Hypothalamus (tissue), 51 donors: ENCODE measurements at places on chromosomes 1 and 21.

- no peak for DNase-seq
Measured at GRCh38 chr1:54500107-54500431, 48.0 kb upstream of the ACOT11 start.

GRCh38 chr1:17251701-17252376 is 2.9 kb downstream of the PADI3 start:
- DNase-seq, result no peak

DNA sequence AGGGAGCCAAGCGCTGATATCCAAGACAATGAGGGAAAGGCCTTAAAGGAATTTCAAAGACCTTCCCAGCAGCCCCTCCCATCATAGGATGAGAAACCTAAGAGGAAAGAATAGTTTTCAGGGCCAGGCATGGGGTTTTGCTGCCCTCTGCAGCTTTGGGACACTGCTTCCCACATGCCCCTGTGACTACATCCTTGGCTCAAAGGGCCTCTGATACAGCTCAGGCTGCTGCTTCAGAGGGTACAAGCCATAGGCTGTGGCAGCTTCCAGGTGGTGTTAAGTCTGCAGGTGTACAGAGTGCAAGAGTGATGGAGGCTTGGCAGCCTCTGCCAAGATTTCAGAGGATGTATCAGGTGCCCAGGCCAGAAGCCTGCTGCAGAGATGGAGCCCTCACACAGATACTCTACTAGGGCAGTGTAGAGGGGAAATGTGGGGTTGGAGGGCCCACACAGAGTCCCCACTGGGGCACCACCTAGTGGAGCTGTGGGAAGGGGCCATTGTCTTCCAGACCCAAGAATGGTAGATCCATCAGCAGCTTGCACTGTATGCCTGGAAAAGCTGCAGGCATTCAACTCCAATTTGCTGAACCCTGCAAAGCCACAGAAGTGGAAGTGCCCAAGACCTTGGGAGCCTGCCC is 125.8 kb downstream of the SLC45A1 start:
- DNase-seq, result no peak

- no peak for DNase-seq
Measured at GRCh38 chr1:219959540-219960203, 31.3 kb upstream of the SLC30A10 start.

GRCh38 chr1:155691992-155692528 is 3.2 kb downstream of the DAP3 start:
- no peak for DNase-seq

GRCh38 chr1:55555956-55556725 is 341.0 kb upstream of the USP24 start:
- no peak for DNase-seq

- DNase-seq, result no peak
Measured at GRCh38 chr21:42200906-42201614, 17.9 kb upstream of the ABCG1 start.

- DNase-seq, result no peak
Measured at GRCh38 chr1:227748496-227749182, 13.4 kb downstream of the SNAP47 start.

- no peak for DNase-seq
Measured at GRCh38 chr1:9439074-9439761, 100.0 kb upstream of the SLC25A33 start.

DNA sequence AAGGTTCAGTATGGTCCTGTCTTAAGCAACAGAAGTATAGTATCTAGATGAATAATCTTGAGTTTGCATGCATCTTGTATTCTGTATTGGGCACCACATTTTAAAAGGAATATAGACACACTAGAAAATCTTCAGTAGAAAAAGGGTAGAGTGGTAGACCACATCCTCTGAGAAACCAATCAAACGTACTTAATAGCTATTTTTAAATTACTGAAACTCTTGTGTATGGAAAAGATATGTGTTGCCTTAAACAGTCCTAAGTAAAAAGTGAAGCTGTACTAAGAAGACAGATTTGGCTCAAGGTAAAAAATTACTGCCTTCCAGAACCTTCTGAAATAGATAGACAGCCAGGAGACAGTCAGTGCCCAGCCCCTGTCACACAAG is 3.1 kb downstream of the CTXND2 start:
- DNase-seq, result no peak

- no peak for DNase-seq
Measured at GRCh38 chr1:9289711-9290485, 2.8 kb upstream of the SPSB1 start.

- no peak for DNase-seq
Measured at GRCh38 chr1:44347280-44347679, 7.8 kb downstream of the ERI3 start.

DNA sequence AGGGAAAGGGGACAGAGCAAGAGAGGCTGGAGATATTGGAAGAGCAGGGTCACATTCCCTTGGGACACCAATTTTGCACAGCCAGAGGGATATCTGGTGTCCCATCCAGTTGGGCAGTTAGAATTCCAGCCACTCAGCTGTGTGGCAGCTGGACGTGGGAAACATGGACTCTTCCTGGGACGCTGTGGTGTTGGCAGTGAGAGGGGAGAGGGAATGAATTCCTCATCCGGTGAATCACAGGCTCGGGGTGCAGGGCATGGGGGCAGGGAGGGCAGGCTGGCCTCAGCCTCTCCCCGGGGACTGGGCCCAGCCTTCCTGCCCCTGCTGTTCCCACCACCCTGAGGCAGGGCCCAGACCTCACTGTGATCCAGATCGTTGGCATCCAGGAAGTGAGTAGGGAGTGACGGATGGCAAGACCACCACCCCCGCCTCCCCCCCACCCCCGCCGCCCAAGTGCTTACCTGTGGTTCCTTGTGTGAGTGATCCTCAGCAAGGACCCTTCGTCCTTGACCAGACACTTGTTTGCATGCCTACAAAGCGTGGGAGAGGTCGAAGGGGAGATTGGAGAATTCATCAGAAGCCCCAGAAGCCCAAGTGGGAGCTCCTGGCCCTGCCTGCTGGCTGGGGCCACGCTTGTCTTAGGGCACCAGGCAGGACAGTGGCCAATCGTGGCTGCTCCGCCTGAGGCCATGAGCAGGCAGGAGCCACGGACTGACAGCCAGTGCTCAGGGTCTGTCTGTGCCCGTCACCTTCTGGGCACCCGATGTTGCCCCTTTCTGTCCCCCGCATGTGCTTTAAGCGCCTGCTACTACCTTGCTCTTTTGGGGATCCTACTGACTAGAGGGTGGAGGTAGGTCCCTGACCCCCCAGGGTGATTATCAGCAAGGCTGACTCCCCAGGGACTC is 8.7 kb downstream of the WNT3A start:
- no peak for DNase-seq

GRCh38 chr1:5108740-5109139 is 454.3 kb downstream of the AJAP1 start:
- no peak for DNase-seq

DNA sequence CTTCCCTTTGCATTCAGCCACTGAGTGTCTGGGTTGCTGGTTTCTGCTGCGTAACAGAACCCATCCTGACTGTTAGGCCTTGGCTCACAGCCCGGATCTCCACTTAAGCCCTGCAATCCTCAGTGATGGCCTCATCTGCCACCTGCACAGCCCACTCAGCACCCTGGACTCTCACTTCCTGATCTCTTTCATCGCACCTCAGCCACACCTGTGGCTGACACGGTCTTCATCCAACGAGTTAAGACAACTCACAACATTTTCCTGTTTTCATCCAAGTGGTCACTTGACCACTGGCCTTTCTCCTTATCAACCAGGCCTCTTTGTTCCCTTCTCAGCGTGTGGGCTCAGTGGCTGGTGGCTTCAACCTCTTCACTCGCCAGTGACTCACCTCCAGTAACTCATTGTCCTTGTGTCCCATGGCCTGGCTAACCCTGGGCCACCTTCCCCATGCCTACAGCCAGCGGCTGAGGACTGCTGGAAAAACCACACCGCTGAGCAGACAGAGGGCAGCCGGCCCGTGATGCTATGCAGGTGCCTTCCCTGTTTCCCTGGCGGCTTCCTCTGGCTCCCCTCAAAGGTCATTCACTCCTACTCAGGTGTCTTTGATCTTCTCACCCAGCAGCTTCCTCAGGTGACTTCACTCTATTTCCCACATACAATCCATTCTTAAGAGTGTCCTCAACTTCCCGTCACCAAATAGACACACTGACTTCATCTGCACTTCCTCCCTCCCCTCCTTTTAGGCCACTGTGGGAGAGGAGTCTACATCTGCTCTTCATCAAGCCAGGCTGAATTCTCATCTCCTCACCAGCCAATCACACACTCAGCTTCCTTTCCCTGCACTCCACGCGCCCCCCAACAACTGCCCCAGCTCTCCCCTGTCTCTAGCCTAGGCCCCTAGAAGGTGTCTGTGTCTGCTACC is 19.9 kb upstream of the EDN2 start:
- no peak for DNase-seq

DNA sequence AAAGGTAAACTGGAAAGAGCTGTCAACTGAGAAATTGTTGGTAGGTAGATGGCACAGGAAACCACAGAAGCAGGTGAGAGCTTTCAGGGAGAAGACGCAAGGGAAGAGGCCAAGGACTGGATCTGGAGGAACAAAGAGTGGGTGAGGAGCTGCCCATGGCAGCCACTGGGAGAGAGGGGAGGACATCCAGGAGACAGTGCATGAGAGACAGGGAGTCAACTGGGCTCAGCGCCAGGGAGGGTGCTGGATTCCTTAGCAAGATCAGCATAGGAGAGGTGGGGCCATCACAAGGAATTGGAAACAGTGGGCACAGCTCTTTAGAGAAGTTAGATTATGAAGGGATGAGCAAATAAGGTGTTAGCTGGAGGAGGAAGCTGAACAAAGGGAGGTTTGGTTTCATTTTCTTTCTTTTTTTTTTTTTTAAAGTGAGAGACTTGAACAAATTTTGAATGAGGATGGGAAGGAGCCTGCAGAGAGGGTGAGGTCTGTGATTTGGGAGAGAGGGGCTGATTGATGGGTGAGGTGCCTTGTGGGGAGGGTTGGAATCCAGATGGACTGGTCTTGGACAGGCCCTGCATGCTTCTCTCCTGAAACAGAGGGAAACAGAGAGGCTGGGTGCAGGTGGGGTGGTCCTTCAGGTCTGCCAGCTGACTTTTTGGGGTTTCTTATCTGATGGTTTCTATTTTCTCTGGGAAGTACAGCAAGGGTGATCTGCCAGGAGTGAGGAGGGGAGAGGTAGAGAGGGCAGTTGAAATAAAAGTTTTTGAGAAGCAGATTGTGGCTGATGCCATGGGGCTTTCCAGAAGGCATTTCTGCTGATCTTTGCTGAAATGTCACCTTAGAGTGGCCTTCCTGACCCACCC is 5.4 kb downstream of the CYP4B1 start:
- DNase-seq, result no peak

- DNase-seq, result no peak
Measured at GRCh38 chr1:64004451-64005025, 198.9 kb upstream of the UBE2U start.

DNA sequence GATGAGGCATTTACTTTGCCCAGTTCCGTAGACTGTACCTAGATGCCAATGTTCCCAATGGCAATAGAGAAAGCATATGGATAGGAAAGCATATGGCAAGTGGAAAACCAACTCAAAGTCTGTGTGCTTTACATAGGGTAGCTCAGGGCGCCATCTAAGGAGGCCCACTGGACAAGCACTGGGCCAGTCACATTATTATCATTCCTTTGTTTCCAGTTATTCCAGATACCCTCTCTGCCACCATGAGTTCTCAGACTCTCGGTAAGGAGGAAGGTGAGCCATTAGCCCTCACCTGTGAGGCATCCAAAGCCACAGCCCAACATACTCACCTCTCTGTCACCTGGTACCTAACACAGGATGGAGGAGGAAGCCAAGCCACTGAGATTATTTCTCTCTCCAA is 9.8 kb downstream of the CD101 start:
- DNase-seq, result no peak

DNA sequence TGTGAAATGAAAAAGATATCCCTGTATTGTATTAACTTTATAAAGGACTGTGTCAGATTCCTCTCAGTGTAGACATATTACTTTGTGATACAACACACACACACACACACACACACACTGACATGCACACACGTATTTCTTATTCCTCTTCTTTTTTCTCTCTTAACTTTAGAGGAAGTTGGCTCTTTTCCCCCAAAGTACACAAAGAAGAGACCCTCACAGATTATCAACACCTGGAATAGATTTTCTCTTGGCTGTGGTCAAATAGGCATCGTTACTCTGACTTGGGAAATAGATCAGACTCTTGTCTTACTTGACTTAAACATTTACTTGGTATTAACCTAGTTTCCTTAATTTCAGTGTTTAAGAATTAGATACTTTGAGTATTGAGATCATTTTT is 792.8 kb downstream of the ADGRL2 start:
- no peak for DNase-seq

DNA sequence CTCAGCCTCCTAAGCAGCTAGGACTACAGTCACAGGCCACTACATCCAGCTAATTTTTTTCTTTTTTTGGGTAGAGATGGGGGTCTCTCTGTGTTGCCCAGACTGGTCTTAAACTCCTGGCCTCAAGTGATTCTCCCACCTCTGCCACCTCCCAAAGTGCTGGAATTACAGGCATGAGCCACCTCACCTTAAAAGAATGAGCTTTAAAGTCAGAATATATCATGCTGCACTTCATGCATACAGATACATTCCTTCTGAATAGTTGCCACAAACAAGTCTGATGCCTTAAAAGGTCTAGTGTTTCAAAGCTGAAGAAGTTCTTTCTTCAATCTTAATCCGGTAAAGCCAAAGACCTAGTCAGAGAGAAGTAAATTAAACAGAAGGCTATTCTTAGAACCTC is 23.8 kb upstream of the CPLANE2 start:
- no peak for DNase-seq

DNA sequence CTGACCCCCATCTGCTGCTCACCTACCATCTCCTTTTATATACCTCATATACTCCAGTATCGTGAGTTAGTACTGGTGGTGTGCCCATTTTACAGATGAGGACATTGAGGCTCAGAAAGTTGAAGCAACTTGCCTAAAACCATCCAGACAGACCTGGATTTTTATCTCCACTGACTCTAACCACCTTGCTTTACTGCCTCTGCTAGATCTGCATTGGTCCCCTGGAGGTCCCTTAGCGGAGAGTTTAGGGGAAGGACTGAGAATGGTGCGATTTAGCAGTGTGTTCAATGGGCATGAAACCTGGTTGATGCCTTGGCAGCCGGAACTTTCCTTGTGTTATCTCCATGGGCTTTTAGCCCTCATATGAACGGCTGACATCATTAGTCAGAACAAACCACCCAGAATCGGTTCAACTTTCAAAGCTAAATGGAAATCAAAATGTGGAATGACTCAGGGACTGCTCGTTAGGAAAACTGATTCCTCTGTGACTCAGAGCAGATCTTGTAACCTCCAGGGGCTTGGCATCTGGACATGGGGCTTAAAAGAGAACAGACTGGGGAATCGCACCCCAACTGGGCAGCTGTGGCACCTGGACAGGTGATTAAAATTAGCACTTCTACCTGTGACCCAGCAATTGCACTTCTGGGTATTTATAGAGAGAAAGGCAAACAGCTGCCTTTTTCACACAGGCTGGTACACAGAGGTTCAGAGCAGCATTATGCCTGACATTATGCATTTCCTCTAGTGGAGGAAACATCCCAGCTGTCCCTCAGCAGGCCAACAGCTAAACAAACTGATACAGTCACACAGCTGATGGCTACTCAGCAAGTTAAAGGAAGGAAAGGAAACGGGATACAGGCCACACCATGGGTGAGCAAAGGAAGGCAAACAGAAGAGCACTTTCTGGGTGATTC is 25.3 kb downstream of the TMEM51 start:
- no peak for DNase-seq

GRCh38 chr1:186014370-186015037 is 280.3 kb downstream of the HMCN1 start:
- no peak for DNase-seq
